Immature natural killer cell (primary cell): ENCODE measurements at places on chromosomes 3 and 15. TPM values are rescaled to one million over a fixed set of nuclear protein-coding genes. Genes with fewer than 3 reads are reported as not detected.

DNA sequence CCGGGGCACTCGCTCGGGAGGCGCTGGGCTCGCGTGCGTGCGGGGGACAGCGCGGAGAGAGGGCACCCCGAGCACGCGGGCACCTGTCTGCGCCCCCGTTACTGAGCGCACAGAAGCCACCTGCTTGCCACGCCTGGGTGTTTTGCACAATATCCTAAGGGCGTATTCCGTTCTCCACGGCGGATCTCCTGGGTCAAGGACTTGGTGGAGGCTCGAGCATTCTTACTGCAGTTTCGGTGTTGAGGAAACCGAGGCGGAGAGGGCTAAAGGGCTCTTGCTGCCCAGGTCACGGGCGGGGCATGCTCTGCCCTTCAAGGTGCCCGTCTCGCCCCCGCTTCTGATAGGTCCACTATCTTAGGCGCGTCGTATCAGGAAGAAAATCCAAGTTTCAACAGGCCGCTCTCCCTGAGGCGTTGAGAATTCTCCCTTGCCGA is 526 bp downstream of the GPD1L start:
- peak overlapping the region; percentile 74 for H3K27ac ChIP-seq
- H3K4me3 ChIP-seq = peak overlapping the region; percentile 97
- peaks cover 2% of the 10 kb centered on the region for H3K27me3 ChIP-seq

GRCh38 chr3:45932112-45932511 is 11.2 kb upstream of the CXCR6 start:
- no peak overlapping the region for H3K4me3 ChIP-seq
- H3K27ac ChIP-seq = no peak overlapping the region
- H3K27me3 ChIP-seq = no peaks in the 10 kb centered on the region
- H3K4me1 ChIP-seq = peaks cover 10% of the 10 kb centered on the region
- H3K36me3 ChIP-seq = peaks cover 67% of the 10 kb centered on the region
- no peak for DNase-seq

CACNA2D2 gene
- 1.5 TPM for polyA plus RNA-seq

DNAH12 gene
- not detected for polyA plus RNA-seq

STAB1 gene
- 0.10 TPM for polyA plus RNA-seq
